G401 (cell line): ENCODE measurements at places on chromosomes 12 and 14.

- DNase-seq: no peak
Measured at GRCh38 chr12:93080452-93080851, 151.4 kb upstream of the EEA1 start.

DNA sequence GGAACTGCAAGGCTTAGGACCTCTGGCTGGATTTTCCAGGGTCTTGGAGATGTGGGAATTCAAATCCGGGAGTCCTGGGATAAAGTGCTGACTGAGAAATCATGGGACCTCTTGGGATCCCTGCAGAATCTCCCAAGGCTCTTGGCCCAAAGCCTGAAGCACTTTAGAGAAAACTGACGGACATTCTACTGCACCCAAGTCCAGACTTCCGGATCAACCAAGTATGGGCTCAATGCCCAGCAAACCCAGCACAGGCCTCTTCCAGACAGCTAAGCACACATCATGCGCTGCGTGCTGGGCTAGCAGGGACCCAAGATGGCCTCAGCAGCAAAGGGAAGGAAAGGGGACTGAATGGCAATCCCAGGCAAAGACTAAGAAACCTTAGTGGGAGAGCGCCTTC is 85.0 kb downstream of the ACTN1 start:
- no peak for DNase-seq

GRCh38 chr14:65345266-65345665 is 67.3 kb upstream of the FUT8 start:
- DNase-seq: no peak

DNA sequence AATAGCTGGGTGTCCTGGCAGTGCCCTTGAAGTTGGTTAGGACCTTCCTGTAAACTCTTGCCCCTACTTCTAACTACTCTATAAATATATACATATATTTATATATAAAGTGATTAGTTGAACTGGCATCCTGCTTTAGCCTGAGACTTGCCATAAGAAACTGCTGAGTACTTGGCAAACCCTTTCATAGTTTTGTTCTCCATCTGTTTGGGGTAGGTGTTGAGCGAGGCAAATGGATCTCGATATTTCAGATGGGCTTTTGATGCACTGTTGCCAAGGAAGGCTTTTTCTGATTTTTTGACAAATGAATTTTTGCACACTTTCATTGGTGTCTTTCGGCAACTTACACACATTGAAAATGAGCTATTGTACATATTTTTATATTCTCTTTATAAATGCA is 10.4 kb downstream of the CALM1 start:
- DNase-seq: peak; percentile 64

- no peak for DNase-seq
Measured at GRCh38 chr12:128337071-128337345, 70.0 kb downstream of the TMEM132C start.

GRCh38 chr12:105296116-105297089 is 34.1 kb upstream of the C12orf75 start:
- DNase-seq: no peak

- DNase-seq: no peak
Measured at GRCh38 chr12:12992418-12993130, 7.5 kb downstream of the HEBP1 start.

DNA sequence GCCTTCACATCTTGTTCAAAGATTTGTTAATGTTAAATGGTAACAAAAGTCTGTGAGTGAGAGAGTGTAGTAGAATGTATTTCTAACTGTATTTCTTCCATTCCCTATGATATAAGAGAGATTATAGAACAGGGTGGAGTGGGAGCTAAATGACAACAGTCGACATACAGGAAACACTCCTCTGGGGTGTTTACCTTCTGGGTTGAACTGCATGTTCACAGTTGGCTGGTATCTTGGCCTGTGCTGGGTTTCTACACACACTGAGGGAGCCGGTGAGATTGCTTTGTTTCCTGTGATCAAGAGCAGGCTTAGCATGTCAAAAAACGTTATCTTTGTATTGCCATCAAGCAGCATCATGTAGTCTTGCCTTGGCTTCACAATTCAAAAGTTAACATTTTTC is 274.3 kb upstream of the FAR2 start:
- DNase-seq: no peak

DNA sequence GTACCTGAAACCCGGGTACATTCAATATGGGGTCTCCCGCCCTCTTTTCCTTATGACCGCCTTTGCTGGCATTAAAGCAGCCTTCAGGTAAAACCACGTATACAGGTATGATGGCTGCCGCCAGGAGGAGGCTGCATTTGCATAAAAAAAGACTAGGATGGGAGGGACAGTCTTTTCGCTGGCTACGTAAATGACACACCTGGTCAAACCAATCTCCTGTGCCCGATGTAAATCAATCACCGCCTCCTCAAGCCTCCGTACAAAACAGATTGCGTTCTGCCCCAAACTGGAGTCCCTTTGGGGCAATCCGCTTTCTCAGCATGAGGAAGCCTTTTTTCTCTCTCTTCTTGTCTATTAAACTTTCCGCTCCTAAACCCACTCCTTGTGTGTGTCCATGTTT is 8.1 kb upstream of the ALDH1L2 start:
- DNase-seq: no peak

GRCh38 chr14:104865081-104865630 is at the start of gene CEP170B:
Gene CEP170B, plus strand, starts transcription at chr14:104865268. Its CDS starts 3,183 bp downstream, at chr14:104868451.
- DNase-seq: peak; percentile 45

GRCh38 chr14:93956514-93957332 is 19.6 kb downstream of the ASB2 start:
- peak; percentile 61 for DNase-seq

DNA sequence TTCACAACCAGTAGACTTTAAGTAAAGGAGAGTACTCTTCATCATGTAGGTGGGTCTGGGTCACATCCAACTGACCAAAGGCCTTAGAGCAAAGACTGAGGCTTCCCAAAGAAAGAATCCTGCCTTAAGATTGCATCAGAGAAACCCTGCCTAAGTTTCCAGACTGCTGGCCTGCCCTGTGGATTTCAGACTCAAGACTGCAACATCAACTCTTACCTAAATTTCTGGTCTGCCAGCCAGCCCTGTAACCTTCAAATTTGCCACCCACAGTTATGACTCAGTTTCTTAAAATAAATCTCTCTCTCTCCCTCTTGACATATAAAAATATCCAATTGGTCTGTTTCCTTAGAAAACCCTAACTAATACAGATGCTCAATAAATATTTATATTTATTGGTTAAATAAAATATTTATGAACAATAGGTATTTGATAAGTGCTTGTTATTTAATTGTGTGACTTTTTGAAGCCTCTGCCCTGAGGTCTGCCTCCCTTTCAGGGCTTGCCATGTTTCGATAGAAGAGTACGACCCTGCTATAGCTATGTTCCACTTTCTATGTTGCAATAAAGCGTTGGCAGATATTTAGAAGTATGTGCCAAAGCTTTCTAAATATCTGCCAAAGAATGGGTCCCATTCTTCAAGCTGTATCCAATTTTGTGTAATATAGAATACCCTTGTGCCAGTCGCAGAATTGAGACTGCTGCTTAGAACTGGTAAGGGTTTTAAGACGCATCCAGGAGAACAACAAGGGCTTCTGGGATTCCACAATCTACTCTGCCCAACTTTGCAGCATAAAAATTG is 65.7 kb downstream of the TMEM30B start:
- DNase-seq: no peak

GRCh38 chr12:112800183-112800582 is 8.6 kb downstream of the RPH3A start:
- no peak for DNase-seq

DNA sequence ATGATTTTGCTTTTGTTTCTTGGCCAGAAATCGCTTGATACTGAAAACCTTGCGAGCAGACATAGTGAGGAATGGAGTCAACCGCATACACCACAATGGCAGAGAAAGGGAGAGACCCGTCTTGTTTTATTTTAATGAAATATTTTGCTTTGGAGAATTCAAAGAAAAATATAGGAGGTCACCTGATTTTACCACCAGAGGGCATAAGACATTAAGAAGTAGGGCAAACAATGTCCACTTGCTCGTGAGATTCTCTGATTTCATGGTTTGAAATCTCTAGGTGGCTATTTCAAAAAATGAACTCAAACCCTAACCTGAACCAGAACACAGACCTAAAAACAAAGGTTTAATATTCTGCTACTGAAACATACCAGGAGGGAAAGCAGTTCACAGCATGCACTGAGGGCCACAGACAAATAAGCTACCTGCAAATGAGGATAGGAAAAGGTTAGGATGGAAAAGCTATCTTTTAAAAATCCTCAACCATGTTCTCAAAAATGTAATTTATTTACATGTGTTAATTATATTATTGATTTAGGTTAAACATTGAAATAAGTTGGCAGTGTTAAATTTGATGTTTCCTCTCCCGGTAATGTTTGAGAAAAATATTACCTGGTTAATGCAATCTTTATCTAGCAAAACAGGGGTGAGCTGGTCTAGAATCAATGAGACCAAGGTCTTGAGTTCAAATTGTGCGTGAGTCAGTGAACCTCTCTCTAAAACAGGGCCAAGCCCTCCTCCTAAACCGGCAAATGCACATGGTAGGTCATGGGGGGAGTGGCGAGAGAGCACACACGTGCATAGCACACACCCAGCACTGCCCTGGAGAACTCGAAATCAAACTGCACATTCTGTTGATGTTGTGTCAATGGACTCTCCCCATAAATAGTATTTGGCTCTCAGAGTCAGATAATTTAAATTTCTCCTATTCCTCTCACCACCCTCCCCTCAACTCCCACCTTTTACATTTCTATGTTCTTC is 12.5 kb downstream of the IFNG-AS1 start:
- DNase-seq: no peak

- DNase-seq: no peak
Measured at GRCh38 chr12:68771223-68771925, 25.4 kb downstream of the SLC35E3 start.

GRCh38 chr12:3458041-3458440 is 33.0 kb upstream of the PRMT8 start:
- no peak for DNase-seq

DNA sequence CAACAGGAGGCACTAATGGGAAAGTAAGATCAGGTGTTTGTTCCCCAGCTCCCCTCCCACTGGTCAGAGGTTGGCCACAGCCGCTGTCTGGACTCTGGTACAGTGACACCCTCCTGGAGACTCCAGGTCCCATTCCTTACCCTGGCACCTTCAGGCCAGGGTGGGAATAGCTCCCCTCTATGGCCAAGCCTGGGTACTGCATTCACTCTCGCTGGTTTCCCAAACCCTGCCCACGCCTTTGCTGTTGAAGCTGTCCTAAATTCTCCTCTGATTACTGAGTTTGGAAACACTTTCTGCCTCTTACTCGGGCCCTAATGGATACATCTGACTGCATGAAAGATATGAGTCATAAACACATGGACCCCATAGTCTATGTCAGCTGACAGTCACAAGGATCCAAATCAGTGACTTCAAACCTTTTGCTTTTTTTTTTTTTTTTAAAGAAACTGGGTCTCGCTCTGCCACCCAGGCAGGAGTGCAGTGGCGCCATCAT is 17.9 kb downstream of the HRK start:
- DNase-seq: no peak

GRCh38 chr14:37994846-37995372 is 212.8 kb upstream of the SSTR1 start:
- DNase-seq: no peak

GRCh38 chr12:6635856-6636531 is at the start of gene LPAR5:
Gene LPAR5, minus strand, starts transcription at chr12:6635959. Its CDS starts 14,711 bp downstream, at chr12:6621248.
- no peak for DNase-seq

DNA sequence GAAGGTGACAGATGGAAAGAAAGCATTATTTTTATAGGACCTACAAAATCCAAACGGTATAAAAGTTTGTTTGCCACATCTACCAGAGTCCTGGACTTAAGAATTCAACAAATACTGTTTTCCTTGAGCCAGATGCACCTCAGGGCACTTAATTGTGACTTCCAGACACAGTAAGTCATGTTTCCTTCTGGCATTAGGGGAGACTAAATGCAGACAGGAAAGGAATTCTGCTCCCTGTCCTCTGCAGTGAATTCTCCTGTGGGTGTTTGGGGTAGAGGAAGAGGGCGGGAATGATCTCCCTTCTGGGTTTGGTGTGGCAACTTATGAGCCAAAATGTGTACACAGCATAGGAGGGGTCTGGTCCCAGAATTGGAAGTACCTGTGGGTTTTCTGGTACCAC is 93.9 kb upstream of the ZDHHC17 start:
- no peak for DNase-seq

DNA sequence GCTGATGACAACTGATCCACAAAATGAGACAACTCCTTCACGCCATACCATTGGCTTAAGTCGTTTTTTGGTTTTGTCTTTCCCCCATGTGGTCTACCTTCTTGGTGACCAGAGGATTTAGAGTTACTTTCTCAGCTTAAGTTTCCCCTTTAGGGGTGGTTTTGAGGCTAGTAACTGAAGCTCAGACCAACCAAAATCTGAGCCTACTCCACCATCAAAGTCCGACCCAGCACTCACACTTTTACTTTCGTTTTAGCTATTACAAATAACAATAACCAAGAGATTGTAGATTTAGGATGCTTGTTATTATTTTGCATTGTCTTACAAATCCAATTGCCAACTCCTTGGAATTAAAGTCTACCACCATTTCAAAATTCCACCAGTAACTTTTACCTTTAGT is 130.6 kb upstream of the MDM1 start:
- no peak for DNase-seq

DNA sequence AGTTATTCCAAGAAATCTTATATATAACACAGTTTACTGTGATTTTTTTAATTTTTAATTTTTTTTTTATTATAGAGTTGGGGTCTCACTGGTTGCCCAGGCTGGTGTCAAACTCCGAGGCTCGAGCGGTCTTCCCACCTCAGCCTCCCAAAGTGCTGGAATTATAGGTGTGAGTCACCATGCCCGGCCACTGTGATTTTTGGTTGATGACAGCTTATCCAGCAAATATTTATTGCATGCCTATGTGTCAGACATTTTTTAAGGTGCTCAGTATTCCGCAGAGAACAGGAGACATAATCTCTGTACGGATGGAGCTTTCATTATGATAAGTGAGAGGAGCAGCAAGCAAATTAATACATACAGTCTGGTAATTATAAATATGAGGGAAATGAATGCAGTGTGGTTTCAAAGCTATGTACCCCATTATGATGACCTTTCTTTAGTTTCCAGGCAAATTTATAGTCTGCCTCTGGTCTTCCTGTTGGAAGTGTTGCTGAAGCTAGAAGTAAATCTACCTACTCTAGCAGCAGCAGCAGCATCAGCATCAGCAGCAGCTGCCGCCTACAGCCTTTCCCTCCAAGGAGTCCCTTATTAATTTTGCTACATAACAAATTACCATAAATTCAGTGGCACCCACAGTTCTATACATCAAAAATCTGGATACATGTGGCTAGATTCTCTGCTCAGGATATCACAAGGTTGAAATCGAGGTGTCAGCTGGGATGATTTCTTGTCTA is 32.3 kb downstream of the FRS2 start:
- no peak for DNase-seq

DNA sequence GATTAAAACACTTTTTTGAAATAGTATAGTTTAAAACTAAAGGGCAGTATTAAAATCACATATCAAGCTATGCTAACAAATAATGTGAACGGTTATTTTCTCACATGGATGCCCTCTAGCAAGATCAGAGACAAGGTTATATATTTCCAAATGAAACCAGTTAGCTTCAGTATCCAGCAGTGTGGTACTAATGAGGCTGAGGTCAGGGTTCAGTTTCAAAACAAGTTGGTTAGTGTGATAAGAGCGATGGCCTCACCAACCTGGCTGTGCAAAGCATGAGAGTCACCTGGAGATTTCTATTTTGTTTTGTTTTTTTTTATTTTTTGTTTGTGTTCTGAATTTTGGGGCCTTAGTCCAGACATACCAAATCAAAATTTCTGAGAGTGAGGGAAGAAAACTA is 352.2 kb upstream of the KITLG start:
- no peak for DNase-seq

- no peak for DNase-seq
Measured at GRCh38 chr14:20751963-20752562, 6.4 kb downstream of the EDDM3A start.
